ENCODE measurements at places on chromosomes 7 and 10.

GRCh38 chr10:51564896-51565510 is 134.4 kb downstream of the CSTF2T start:
- no peak for DNase-seq

- no peak for DNase-seq
Measured at GRCh38 chr7:131797841-131798240, 241.4 kb upstream of the PODXL start.

GRCh38 chr10:127942811-127943210 is 35.9 kb downstream of the PTPRE start:
- DNase-seq: no peak

DNA sequence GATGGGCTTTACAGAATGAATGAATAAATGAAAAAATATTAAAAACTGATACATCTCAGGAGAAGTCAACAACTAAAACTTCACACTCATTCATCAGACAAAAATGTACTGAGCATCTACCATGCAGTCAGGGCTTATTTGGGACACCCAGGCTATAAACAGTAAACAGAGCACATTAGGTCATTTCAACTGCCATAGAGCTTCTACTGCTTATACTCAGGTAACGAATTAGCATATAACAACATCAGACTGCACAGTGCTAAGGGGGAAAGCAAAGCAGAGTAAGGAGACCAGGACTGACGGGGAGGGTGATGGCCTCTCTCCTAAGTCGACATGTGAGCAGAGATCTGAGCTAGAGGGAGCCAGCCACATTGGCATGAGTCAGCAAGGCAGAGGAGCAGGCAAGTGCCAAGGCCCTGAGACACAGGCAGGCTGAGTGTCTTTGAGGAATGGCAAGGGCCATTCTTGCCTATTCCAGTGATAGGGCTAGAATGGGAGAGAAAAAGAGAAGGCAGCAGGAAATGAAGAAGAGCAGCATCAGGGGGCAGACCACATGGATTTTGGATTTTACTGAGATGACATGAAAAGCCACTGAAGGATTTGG is 528.9 kb downstream of the PARD3 start:
- DNase-seq: no peak

DNA sequence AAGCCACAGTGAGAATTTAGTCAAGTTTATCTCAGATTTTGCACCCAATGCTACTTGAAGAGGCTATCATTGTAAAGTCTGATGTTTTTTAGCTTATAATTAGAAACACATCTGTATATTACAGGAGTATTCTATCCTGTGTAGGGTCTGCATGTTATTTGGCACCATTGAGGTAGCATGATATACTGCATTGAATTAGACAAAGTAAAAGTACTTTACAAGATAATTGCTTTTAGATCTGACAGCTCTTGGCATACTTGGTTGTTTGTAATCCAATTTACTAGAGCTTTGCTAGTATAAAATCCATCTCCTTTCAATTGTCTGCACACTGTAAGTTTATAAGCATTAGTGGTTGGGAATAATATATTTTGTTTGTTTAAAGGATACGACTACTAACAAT is 714.3 kb downstream of the ANKRD7 start:
- DNase-seq: no peak

- DNase-seq: no peak
Measured at GRCh38 chr7:23969443-23969842, 259.4 kb downstream of the STK31 start.

Measured in ascending aorta (tissue), 2 donors.